Stimulated activated CD8-positive, alpha-beta memory T cell treated with anti-CD3 and anti-CD28 coated beads, Interleukin-4, amount 100 ng/mL, for 4 hours (primary cell): ENCODE measurements at places on chromosomes 13 and 19.

GRCh38 chr13:30479883-30480219, 14.1 kb upstream of the HMGB1 start:
- no peak for DNase-seq

- DNase-seq = no peak
These were observed 19.7 kb upstream of the ERCC5 start for GRCh38 chr13:102825921-102826706.

DNA sequence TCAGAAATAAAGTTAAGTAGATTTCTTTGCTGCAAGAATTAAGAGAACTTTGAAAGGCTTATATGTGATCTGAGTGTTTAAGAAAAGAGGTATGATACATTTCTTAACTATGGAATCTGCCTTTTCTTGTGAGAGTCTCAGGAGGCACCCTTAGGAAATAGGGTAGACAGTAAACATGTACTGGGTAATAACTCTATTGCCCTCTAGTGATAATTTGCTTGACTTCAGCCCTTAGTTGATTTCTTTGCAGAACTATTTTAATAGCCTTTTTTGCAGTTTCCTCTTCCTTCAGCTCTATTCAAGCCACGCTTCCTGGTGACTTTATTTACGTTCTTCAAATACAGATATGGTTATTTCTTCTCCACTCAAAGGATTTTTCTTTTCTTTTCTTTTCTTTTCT, 37.0 kb upstream of the CCNA1 start:
- no peak for DNase-seq

DNA sequence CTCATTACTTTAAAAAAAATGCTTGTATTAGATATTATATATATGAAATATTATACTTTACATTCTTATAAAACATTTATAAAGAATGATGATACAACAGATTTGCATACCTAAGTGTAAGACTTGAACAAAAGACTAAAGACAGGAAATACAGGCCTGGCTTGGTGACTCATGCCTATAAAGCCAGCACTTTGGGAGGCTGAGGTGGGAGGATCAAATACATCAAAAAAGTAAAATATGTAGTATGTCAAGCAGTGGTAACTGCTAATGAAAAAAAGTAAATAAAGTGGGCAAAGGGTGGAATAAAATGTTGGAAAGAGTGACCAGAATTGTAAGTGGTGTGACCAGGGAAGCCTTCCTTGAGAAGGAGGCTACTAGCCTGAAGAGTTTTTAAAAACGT, 133.7 kb downstream of the GGACT start:
- DNase-seq = no peak

DNA sequence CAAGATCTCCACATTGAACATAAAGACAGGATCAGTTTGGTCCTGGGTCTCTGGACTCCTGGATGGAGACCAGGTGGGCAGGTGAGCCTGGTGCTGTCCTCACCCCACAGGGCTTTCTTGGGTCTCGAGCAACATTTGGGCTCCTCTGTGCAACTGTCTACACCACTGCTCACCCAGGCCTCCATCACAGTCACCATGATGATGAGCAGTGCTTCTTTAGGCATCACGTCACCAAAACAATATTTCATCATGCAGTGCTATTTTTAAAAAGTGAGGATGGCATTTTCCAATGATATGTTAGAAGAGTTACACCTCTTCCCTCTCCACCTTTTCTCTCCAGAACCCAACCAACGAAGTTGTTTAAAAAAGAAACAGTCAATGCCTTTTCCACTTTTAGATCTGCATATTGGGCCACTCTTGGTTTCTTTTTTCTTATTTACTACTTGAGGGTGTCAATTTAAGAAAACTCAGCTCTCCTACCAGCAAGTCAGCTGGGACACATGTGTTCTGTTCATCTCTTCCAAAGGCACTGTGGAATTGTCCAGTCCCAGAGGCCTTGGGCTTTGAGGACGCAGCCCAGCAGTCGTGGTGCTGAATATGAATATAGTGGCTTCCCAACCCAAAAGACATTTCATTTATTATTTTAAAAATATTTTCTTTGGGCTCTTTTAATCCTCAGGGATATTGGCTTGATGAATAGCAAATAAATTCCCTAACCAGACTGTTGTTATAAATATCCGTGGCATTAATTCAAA, 405.7 kb downstream of the KCNRG start:
- DNase-seq = no peak

- no peak for DNase-seq
These were observed 2.7 kb downstream of the SIX5 start for GRCh38 chr19:45766296-45766868.

GRCh38 chr13:101654883-101655282, 202.4 kb downstream of the ITGBL1 start:
- DNase-seq = no peak

GRCh38 chr19:28546148-28546685, 666.7 kb downstream of the UQCRFS1 start:
- DNase-seq = no peak

- DNase-seq = no peak
These were observed 290.2 kb downstream of the SLITRK1 start for GRCh38 chr13:83592095-83592494.

- DNase-seq = no peak
These were observed 2.3 kb downstream of the KASH5 start for GRCh38 chr19:49390131-49390928.

GRCh38 chr13:75530549-75530961, 7.1 kb downstream of the COMMD6 start:
- DNase-seq = no peak

DNA sequence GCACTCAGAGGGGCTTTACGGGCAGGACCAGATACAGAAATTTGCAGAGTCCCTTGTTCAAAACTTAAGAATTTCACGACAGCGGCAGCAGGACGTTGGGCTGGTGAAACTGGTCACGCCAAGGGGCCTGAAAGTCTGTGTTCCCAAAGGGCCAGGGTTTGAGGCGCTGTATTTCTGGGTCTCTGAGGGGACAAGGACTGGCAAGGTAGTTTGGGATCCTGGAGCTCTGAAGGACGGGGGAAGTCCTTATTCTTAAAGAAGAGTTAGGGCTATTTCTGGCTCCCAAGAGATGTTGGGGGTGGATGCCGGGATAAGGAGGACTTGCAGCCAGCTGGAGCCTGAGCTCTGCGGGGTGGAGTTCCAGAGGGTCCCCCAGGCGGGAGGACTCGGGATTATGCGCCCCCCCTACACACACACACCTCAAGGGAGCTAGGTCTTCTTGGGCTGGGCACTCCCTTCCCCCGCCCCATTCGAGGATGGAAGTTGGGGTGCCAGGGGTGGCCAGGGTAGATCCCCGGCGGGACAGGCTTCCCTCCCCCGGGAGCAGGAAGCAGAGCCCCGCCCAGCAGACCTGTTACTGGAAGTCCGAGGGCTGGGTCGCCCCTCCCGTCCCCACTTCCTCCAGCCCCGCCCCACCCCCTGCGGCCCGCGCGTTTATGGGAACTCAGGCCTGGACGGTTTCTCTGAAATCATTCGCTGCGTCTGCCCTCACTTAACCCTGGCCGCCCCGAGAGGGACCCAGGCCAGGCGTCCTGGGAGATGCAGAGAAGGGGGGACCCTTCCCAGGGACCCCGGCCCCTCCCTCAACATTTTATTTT, 5.6 kb downstream of the BCL3 start:
- peak; percentile 58 for DNase-seq

DNA sequence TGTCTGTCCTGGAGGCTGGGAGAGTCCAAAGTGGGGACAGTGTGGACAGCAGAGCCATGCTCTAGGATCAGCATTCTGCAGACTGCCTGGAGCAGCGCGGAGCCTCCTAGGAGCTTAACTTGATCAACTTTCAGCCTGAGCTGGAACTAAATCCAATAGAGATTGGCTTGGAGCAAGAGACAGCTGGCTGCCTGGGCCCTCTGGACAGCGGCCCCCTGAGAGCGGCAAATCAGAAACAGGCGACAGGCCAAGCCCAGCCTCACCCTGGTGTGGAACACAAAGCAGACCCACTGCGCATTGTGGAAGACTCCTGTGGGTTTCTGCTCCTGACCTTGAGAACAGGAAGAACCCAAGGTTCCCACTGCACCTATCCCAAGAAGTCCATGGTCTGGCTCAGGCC, 462.2 kb downstream of the TSHZ3 start:
- DNase-seq = no peak

DNA sequence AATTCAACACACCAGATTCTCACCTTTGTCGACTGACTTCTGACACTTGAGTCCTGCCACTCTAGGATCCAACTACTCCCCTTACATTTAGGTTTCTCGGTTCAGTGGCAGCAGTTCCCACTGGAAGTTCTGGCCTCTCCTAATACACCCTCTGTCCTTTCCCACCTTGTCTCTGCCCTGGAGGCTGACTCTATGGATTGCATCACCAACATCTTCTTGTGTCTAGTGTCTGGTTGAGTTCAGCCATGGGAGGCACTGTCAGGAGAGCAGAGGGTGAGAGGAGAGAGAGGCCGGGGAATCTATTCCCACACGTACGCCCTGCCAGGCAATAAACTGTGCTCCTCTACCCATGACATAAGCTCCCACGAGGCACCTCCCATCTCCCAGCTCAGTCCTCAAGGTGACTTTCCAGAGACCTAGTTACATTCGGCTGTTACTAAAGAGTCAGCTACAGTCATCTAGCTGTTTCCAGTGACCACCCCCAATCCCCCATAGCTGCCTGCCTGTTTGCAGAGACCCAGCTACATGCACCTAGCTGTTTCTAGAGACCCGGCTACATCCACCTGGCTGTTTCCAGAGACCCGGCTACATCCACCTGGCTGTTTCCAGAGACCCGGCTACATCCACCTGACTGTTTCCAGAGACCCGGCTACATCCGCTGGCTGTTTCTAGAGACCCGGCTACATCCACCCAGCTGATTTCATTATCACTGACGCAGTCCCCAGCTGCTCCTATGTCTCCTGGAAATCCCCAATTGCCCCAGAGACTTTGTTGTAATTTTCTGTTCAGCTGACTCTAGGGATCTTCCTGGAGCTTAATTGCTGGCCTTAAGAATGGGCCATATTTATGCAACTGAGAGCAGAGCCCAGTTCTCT, 8.1 kb upstream of the LILRB4 start:
- DNase-seq = no peak

GRCh38 chr13:90968166-90968904, 379.2 kb upstream of the MIR17HG start:
- DNase-seq = no peak

DNA sequence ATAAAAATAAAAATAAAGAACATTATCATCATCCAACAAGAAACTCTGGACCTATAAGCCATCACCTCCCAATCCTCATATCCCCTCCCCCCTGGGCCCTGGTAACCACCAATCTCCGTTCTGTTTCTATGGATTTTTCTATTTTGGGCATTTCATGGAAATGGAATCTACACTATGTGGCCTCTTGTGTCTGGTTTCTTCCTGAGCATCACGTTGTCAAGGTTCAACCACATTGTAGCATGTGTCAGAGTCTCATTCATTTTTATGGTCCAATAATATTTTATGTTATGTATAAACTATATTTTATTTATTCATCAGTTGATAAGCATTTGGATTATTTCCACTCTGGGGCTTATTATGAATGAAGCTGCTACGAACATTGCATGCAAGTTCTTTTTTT, 26.9 kb downstream of the SULT2B1 start:
- DNase-seq = no peak

GRCh38 chr19:45099467-45100191, 6.7 kb downstream of the PPP1R37 start:
- DNase-seq = no peak

DNA sequence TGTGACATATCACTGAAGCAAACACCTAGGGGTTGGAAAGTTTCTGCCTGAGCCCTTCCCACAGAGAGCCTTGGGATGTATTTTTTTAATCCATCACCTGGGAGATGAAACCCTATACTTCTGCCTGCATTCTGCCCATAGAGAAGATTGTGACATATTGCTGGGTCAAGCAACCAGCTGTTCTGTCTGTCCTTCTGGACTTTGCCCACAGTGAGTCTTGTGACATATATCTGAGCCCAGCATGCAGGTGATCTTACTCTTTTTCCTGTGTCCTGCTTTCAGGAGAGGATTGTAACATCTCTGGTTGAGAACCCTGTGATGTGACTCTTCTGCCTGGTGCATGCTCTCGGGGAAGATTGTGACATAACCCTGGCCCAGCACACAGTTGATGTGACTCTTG, 24.9 kb upstream of the ZNF681 start:
- no peak for DNase-seq

GRCh38 chr19:5345895-5346386, 5.3 kb upstream of the PTPRS start:
- no peak for DNase-seq

GRCh38 chr19:30690935-30691818, 319.0 kb downstream of the ZNF536 start:
- DNase-seq = no peak

DNA sequence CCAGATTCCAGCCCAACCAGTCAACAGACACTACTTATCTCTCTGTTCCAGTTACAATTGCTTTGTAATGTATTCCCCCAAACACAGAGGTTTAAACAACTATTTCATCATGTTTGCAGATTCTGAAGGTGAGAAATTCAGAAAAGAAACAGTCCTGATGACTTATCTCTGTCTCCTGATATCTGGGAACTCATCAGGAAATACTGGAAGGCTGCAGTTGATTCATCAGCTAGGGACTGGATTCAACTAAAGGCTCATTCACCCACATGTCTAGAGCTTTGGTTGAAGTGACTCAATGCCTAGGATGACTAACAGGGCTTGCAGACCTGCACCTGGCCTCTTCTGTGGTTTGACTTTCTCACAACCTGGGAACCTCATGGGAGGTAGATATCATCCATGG, 56.6 kb upstream of the GPC6 start:
- no peak for DNase-seq

GRCh38 chr13:102251817-102252216, 150.0 kb downstream of the FGF14 start:
- DNase-seq = no peak

- no peak for DNase-seq
These were observed 21.5 kb upstream of the SGCG start for GRCh38 chr13:23159205-23159759.

GRCh38 chr13:80100636-80101035, 240.3 kb downstream of the SPRY2 start:
- DNase-seq = no peak

- DNase-seq = no peak
These were observed 370.9 kb downstream of the KLF5 start for GRCh38 chr13:73429701-73430100.

GRCh38 chr19:8484331-8484894, 18.0 kb downstream of the PRAM1 start:
- DNase-seq = no peak

GRCh38 chr13:40994581-40995230, 24.4 kb downstream of the ELF1 start:
- DNase-seq = no peak

- DNase-seq = no peak
These were observed 2.2 kb upstream of the KCNC3 start for GRCh38 chr19:50331221-50331993.

DNA sequence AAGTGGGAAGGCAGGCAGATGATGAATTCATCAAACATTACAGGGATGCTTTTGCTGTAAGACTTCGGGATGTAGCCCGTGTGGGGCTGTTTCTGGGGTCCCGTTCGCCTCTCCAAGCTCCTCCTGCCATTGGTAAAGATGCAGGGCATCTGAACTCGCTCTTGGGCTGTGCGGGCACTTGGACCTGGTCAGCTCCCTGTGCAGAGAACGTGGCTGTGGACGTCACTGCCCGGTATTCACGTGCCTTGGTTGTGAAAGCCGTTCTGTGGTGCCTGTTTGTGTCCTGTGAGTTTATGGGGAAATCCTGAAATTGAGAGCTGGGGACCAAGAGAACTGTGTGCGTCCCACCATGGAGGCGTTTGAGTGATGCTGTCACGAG, 5.4 kb downstream of the TFDP1 start:
- no peak for DNase-seq
